NB4 (cell line): ENCODE measurements at places on chromosomes 3 and 15.

DNA sequence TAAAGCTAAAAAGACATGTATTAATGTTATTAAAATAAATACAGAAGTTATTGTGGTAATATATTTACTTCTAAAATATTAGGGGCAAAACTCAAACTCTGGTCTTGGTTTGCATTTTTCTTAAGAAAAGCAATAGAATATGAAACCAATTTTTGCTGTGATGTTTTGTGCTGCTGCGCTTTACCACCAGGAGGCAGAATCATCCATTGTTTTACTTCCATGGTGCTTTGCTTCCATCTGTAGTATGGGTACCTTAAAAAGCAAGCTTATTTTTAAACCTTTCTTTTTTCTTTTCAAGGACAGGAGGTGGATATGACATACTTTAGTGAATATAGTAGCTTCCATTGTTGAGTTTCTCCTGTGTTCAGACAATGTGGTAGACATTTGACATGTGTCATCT, 46.6 kb upstream of the MRPL3 start:
- DNase-seq = peak; percentile 25

- no peak for DNase-seq
Observed at GRCh38 chr3:67154429-67154828, 156.3 kb downstream of the KBTBD8 start.

- DNase-seq = peak; percentile 72
Observed at GRCh38 chr15:67150023-67150860, 84.8 kb downstream of the SMAD3 start.

GRCh38 chr3:160577093-160577492, 11.7 kb upstream of the KPNA4 start:
- no peak for DNase-seq

DNA sequence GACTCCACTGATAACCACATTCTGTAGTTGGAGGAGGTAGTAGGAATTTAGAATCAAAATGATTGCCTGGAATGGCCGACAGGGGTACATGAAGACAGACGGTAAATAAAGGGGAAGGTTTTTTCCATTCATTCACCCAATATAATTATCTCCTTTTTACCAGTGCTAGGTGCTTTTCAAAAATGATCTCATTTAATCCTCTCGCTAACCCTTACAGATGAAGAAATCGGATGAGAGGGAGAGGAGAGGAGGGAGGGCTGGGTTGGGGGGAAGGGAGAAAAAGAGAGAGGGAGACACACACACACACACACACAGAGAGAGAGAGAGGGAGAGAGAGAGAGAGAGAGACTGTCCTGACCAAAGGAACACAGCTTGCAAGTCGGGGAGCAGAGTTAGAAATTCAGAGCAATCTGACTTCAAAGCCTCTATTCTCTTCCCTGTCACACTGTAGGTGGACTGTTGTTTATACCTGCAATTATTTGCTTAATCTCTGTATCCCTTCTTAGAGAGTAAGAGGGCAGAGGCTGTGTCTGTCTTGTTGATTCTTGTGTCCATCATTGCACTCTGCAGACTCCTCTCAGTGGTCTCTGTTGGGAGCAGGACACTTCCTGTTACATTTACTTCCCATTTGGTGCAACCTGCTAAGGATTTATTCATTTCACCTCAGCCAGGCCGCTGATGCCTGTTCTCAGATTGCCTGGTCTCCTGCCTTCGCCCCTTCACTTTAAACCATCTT, 18.7 kb upstream of the PAQR9 start:
- peak; percentile 31 for DNase-seq
